Activated CD8-positive, alpha-beta memory T cell treated with anti-CD3 and anti-CD28 coated beads for 1 hour (primary cell): ENCODE measurements at places on chromosomes 4 and X.

- no peak for DNase-seq
These were observed 10.2 kb upstream of the ATP6AP2 start for GRCh38 chrX:40570346-40571093.

GRCh38 chr4:8917868-8918783 lies 46.5 kb upstream of the HMX1 start:
- DNase-seq, result peak; percentile 46

- no peak for DNase-seq
These were observed 207.9 kb downstream of the HS6ST2 start for GRCh38 chrX:132750331-132751062.

- DNase-seq, result no peak
These were observed 45.1 kb downstream of the NR3C2 start for GRCh38 chr4:148396986-148397673.

DNA sequence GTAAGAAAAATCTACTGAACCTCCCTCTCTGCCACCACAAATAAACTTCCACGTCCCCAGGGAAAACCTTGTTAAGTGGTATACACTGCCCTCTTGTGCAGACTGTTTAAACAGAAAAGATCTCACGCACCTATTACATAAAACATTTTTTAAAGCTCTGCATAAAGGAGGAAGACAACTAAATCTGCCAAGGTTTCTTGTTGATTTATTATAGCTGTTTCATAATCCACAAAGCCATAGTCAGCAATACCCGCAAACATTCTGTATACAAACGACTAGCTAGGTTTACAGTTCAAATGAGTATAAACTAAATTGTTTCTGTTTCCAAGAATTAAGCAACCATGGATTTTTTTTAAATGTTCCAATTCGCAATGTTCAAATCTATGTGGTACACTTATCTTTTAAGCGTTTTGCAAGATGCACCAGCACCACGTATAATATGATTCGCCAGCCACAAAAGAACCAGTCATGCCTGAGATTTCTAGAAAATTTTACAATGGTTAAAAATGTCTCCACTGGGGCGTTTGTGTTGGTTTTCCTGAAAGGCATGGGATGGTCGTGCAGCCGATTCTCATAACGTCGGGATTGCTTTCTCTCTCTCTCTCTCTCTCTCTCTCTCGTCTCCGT lies 164.6 kb downstream of the PRKX start:
- DNase-seq, result no peak

- no peak for DNase-seq
These were observed 70.2 kb upstream of the TLR3 start for GRCh38 chr4:185998791-185999190.

DNA sequence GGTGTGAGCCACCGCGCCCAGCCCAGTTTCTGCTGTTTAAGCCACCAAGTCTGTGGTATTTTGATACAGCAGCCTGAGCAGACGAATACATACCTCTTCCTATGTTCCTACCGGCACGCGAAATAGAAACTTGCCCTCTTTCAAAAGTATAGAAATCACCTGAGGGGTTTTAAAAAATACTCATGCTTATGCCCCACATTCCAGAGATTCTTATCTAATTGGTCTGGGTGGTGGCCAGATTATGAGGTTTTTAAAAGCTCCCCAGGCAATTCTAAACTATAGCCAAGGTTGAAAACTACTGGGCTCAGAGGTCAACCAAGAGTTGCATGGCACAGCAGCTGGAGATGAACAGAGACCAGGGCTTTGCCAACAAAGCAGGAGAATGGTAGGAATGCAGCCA lies 24.9 kb upstream of the HUWE1 start:
- DNase-seq, result no peak

DNA sequence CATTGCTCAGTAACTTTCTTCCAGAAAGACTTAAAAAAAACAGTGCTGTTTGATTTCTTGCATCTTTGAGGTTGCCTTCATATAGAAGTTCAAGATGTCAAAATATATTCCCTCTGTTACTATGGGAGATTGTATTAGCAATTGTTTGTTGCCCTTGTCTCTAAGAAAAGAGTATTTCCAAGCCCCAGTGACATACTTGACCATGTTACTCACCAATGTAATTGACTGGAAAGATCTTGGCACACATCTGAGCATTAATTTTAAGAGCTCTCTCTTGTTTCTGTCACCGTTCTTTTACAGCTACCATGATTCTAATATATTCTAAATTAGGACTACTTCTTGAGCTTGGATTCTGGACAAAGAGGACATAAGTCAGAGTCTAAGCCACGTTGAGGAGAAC lies 902.7 kb upstream of the EPHA5 start:
- no peak for DNase-seq

- DNase-seq, result no peak
These were observed 373.6 kb downstream of the MID1IP1 start for GRCh38 chrX:39174772-39175417.

DNA sequence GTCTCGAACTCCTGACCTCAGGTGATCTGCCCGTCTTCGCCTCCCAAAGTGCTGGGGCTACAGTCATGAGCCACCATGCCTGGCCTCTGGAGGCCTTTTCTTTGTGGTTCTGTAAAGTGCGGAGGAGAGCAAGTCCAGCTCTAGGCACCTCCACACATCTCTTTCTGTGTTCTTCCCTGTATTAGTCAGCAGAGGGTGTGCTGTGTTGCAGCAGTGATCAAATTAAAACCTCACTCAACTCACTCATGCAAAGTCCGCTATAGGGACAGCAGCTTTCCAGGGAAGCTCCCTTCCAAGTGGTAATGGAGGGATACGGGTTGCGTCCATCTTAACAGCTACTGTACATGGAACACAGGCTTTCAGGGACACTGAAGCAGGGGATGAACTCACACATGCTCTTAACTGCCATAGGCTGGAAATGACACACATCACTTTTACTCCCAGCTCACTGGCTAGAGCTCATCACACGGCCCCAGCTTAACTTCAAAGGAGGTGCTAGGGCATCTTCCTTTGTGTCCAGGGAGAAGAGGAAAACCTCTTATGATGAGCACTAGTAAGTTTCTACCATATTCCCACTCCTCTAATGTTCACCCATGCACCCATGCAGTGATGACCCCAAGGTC lies 36.0 kb upstream of the CCNG2 start:
- DNase-seq, result no peak

GRCh38 chr4:174757736-174758135 lies 71.3 kb downstream of the GLRA3 start:
- no peak for DNase-seq

DNA sequence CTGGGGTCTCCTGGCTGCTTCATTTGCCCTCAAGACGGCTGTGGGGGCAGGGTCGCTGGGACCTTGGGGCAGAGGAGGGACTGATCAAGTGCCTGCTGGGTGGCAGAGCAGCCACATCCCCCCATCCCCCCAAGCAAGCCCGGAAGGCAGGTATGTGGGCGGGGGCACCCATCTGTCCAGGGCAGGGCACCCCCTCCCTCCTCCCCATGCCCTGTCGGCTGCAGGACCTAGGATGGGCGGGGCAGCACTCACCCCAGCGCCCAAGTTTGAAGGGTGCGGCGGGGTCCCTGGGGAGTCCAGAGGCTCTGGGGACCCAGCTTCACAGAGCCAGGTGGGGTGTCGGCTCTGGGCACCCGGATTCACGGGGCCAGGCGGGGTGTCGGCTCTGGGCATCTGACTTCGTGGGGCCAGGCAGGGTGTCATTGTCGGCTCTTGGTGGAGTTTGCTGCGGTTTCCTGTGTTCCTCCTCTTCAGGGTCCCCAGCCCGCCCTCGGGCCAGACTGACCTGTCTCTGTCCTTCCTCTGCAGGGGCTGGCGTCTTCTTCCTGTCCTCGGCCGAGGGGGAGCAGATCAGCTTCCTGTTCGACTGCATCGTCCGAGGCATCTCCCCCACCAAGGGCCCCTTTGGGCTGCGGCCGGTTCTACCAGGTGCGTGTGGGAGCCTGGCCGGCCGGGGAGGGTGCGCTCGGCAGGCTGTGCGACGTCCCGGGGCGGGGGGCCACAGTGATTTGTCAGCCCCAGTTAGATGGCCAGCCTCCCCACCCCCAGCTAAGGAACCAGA lies 22.1 kb downstream of the DOK7 start:
- no peak for DNase-seq

DNA sequence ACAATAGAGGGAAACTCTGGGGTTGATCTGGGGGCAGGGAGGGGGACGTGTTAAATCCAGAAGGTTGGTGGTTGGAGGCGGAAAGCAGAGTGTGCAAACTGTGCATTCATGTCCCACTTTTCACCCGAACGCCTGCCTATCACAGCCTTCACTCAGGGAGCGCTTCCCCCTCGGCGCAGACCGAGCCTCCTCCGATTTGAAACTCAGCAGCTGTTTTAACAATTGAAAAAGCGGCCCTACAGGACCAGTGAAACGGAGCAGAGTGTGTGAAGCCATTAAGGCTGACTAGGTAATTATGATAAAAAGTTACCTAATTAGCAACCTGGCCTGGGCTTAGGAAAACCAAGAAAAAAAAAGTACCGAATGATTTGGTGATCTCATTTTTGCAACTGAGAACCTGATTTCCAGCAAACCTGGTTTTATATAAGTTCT lies 685 bp upstream of the NDNF start:
- DNase-seq, result no peak

DNA sequence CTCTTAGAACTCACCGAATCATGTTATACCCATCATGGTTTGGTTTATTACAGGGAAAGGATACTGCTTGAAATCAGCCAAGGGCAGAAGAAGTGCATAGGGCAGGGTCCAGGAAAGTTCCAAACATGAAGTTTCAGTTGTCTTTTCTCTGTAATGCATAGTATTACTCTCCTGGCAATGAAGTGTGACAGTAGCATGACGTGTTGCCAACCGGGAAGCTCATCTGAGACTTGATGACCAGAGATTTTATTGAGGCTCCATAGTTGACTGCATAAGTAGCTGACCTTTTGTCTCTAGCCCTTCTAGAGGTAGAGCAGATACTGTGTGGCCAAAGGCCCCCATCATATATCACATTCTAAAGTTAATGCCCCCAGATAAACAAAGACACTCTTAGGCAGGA lies 72.1 kb downstream of the BEND4 start:
- no peak for DNase-seq

DNA sequence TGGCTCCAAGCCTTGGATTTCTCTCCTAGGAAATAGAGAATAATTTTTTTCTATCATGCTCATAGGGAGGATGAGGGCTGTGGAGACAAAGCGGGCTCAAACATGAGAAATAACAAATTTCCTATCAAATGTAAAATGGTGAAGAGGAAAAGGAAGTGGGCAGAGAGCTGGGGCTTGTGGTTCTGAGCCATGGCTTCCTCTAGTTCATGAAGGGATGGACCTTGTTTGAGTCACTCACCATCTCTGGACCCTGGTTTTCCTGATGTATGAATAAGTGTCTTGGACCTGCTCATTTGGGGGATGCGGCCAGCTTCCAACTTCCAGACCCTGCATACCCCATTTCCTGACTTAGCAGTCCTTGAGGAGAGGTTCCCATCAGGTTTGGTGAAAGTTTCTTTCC lies 63.0 kb downstream of the MSX1 start:
- DNase-seq, result no peak

DNA sequence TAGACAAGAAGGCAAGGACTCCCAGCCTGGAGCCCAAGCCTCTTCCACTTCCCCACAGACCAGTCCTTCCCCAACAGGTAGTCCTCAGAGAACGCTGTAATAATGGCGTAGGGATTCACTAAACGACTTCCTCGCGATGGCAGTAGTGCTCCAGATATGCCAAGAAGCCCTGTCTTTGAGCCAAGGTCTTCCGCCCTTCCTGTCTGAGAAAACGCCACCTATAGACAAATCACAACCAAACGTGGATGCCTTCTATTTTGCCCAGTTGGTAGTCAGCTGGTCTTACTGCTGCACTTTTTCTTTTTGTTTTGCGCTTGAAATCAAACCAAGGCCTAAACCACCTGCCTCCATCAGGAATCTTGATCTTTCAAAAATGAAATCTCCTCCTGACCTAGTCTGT lies 203.3 kb downstream of the OR13H1 start:
- DNase-seq, result peak; percentile 43

DNA sequence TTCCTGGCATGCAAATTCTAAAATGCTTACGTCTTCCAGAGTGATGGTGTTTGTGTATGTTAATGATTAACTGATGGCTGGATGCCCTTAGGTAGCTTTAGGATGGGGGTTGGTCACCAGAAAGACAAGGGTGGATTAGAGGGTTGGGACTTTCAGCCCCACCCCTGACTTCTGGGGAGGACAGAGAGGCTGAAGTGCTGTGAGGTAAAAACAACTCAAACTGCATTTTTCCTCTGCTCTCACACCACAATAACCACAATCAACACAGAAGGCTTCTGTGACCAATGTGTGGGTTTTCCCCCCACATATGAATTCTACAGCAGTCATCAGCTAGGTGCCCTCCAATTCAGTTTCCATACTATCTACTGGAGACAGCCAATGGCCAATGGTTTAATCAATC lies 18.7 kb upstream of the DDIT4L start:
- no peak for DNase-seq

DNA sequence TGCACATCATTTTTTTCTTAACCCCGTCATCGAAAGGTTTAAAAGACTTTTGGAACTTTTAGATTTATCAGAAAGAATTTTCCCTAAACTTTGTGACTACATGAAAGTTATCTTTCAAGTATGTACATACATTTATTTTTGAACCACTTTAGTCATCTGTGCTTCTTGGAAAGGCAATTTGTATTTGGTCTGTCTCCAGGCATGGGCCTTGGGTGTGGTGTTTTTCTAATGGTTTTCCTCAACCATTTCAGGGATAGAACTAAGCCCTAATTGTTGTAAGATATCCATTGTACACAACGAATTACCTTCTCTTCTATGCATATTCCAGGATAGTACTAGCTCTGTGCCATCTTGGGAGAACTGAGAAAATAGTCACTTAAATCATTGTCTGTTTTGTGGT lies 191.5 kb upstream of the RPL34 start:
- DNase-seq, result no peak
